ENCODE measurements at places on chromosomes 5 and 9.

GRCh38 chr5:82413302-82414040, 135.3 kb upstream of the RPS23 start:
- peak; percentile 45 for DNase-seq

DNA sequence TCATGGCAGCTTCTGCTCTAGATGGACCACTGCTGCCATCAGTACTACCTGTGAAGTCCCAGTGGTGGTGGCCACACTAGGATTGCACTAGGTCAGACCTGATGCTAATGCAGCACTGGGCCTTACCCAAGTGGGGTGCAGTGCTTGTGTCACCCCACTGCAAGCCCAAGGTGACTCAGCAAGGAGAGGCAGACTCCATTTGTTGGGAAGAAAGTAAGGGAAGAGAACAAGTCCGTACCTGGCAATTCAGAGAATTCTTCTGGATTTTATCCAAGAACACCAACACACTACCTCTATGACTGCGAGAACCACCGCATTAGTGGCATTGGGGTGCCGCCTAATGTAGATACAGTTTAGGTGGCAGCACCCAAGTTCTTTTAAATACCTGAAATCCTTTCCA, 34.0 kb upstream of the TYRP1 start:
- DNase-seq: no peak

DNA sequence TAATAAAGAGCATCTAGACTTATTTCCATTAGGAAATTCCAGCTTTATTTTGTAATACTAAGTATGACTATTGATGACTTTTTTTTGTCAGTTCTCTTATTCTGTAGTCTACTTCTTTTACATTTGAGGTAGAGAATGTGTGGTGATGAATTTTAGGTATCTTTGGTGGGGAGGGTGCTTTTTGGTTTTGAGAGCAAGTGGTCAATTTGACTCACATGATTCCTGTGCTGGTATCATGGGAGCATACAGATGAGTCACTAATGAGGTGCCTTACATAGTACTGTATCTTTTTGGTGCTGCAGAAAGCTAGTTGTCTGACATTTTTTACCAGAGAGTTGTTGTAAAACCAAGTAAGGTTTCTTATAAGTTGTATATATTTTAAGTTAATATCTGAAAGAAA, 35.3 kb downstream of the ERBIN start:
- peak; percentile 54 for DNase-seq

GRCh38 chr9:131719262-131719908, 20.5 kb downstream of the RAPGEF1 start:
- DNase-seq: no peak

DNA sequence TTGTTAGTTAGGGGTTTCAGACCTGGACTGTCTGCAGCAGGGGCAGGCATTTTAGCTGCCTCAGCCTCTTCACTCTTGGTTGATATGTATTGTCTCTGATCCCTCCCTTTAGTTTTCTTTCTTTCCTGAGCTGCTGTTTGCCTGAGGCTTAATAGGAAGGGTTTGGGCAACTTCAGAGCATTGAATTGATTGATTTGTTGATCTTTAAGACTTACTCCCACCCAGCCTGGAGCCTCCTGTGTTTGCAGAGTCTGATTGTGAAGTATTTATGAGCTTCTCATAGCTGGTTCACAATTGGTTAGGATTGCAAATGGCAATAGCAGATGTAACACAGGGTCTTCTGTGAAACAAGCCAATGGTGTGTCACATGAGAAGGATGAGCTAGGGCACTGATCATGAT, 671.8 kb upstream of the SEMA6A start:
- no peak for DNase-seq

GRCh38 chr5:89878140-89879132, 531.1 kb downstream of the CETN3 start:
- DNase-seq: peak; percentile 8

- DNase-seq: peak; percentile 9
These were observed 379.9 kb upstream of the ACTBL2 start for GRCh38 chr5:57862471-57862911.

DNA sequence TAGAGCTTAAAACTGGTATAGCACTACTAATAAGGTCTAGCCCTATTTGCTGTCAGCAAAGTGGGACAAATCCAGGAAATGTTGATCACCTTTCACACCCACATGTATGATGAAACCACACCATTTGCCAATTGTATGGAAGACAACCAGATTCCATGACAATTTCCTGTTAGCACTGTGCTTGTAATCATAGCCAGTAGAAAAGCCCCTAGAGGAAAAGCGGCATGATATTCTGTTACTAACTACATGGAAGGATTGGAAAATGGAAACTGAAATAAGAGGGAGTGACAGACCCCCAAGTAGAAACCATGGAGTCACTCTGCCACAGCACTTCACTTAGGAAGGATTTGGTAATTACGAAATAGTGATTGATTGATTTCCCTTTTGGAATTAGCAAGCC, 923 bp downstream of the SPATA6L start:
- no peak for DNase-seq

DNA sequence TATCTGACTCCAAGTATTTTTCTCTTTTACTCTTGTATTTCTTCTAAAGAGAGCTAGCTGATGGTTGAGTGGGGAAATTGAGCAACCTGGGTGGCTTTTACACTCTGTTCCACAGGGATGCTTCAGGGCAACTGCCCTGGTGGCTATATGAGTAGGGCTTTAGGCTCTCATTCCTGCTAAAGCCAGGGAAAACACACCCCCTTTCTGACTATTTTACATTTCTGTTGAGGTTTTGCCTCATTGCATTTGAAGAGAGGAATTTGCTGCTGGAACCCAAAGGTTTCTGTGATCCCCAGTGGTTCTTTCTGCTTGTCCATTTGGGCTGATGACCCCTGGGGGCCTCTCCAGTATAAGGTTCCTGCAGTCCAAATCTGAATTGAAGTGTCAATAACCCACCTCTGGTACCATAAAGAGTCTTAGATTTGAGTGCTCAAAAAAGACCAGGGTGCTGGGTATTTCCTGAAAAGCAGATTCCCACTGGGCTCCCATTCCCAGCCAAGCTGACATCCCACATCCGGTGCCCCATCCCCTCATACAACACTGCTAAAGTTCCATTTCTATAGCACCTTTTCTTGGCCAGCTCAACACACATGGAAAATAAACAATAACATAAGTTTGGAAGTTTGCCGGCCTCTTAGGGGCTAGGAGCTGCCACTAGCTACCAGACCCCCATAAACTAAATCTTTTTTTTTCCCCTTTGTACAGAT, 59.5 kb downstream of the PAPPA start:
- no peak for DNase-seq

DNA sequence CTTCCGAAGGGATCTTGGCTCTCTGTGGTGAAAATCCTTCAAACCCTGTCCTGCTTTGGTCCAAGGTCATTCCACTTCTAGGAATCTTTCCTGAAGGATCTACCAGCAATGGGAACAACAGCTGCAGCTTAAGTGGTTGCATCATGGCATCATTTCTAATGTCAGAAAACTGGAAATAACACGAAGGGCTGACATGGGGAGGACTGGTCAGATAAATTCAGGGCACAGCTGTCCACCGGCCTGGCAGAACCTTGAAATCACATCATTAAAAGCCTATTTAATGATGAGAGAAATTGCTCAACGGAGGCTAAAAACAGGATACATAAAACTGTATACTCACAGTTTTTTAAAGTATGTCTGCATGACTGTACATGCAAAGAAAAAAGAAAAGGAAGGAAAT, 28.3 kb downstream of the OLFML2A start:
- DNase-seq: no peak

- peak; percentile 24 for DNase-seq
These were observed 82.8 kb upstream of the TLE1 start for GRCh38 chr9:81772144-81772543.

- DNase-seq: no peak
These were observed 25.5 kb upstream of the TIFAB start for GRCh38 chr5:135477613-135478066.
